ENCODE measurements at places on chromosomes 12 and 14.

DNA sequence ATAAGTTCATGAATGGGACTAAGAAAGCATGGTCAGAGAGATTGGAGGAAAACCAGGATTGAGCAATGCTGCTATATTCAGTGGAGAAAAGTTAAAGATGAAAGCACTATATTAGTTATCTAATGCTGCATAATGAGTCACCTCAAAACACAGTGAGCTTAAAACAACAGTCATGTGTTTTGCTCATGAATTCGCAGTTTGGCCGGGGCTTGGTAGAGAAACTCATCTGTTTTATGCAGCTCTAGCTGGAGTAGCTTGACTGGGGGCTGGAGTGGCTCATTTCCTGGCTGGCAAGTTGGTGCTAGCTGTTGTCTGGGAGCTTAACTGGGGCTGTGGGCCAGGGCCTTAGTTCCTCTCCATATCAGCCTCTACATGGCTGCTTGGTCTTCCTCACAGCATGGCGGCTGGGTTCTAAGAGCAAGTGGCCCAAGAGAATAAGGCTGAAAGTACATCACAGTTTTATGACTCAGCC, 90.1 kb downstream of the ADCK1 start:
- DNase-seq, result peak; percentile 84

GRCh38 chr14:104694475-104694950, 5.1 kb downstream of the INF2 start:
- no peak for DNase-seq

DNA sequence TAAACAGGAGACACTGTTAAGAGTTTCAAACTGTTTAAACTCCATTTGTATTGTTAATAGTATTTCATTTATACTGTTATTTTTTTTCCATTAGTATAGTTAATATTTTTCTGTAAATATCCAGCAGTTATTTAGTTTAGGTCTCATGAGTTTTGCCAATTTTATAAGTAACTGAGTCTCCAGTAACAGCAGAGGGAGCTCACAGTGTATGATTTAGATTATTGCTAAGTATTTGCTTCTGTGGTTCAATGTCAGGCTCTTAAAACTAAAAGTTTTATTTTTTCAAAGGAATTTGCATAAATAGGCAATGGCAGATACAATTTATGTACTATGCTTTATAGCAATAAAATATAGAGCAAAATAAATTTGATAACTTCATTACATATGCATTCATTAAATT, 209.7 kb downstream of the ATXN7L3B start:
- DNase-seq, result no peak

- DNase-seq, result no peak
Measured at GRCh38 chr14:68825729-68826128, 32.9 kb upstream of the ZFP36L1 start.

DNA sequence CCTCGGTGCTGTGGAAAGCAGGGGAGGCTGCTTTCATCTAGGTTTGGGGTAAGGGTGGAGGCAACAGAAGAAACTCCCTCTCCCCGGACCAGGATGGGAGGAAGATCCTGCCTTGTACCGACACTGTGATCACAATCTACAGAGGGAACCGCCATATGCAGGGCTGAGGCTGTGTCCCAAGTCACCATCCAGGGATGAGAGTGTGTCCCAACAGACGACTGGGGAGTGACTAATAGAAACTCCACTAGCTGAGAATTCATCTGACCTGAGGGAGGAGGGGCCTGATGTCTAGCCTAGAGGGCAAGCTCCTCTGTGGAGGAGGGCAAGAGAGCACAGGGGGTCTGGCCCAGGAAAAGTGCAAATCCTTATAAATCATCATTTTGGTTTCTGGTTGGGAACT, 172.4 kb downstream of the CALM1 start:
- DNase-seq, result no peak

DNA sequence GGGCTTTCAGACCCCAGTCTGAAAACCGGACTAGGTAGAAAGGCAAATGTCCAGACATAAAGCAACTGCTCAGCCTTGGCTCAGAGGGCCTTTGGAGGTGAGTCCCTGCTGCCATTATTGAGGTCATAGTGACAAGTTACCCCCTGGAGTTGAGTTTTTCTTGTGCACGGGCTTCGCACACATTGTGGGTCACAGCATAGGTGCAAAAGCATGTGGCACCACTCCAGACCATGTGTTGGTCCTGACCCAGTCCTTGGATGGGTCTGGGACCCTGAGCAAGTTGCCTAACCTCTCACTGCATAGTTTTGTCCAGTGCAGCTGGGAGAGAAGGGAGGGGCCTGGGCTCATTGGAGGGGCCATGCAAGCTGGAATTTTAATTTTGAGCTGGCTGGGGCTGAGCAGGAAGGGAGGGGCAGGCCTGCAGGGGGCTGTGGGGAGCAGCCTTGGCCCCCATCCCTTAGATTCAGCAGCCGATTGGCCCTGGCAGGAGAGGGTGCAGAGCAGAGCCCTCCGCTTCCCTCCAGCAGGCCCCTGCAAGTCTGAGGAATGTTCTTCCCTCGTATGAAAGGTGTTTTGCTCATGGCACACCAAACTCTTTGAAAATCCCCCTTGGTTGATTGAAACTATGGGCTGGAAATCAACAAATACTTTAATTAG, 4.2 kb upstream of the KRT5 start:
- DNase-seq, result no peak

DNA sequence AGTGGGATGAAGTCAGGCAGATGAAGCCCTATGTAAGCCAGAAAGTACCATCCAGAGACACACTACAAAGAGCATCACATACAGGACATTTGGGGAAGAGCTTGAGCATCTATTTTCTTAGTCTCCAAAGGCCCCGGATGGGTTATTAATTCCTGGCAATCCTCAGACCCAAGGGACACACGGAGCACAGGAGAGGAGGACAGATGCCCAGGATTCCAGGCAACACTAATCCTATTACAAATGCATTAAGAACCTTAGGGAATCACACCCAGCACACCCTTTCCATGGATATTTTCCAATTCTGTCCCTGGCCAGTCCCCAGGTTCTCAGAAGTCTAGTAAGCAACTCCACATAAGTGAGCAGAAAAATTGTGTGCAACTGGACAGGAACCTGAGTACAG, 65.9 kb downstream of the CMKLR1 start:
- DNase-seq, result no peak

- DNase-seq, result no peak
Measured at GRCh38 chr12:28568704-28569103, 378.4 kb downstream of the CCDC91 start.

All from brain microvascular endothelial cell (primary cell).